ENCODE measurements at places on chromosomes 4 and X. TPM values are rescaled to one million over a fixed set of nuclear protein-coding genes. Genes with fewer than 3 reads are reported as not detected.

GRCh38 chrX:54045563-54046228 lies 1.4 kb upstream of the PHF8 start:
- DNase-seq, result no peak

DNA sequence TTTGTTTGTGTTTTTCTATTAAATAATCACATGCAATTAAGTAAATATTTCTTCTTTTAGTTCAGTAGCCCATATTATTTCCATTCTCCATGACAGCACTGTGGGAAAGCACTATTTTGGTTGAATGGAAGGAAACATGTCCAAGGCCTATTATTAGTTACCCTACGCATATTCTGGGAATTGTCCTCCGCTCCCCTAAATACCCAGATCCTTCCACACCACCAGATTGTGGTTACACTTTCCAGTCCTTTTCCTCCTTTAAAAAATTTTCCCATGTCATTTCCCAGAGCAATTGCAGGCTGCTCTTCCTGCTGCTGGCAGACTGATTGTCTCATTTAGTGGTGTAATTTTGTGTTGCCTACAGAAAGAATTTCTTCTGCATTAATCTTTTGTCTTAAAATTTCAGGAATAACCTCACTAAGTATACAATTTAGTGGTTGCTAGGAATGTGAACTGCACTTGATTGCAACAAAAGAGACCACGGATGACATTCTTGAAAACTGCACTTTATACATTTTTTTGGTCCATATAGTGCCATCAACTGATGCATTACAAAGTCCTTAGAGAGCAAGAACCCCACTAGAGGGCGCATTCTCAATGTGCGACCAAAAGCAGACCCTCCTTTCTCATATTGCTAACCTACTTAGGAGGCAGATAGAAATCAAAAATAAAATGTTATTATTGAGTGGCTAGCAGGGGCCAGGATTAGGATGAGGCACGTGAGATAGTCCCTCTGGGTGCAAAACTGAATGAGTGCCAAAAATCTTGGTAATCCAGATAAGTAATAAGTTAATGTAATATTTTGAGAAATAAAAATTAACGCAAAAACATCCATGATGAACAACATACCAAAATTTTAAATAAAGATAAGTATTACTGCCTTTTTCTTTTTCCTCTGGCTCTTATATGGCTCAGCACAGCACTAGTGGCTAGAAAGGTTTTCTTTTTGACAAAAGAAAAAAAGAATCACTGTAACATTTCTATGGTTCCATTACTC lies 98.8 kb upstream of the IQCM start:
- DNase-seq, result peak; percentile 51

- DNase-seq, result no peak
Observed at GRCh38 chr4:73193155-73193554, 65.4 kb downstream of the ANKRD17 start.

Gene MAGEB18
- total RNA-seq, result not detected

- no peak for DNase-seq
Observed at GRCh38 chr4:6331018-6331417, 61.4 kb downstream of the WFS1 start.

DNA sequence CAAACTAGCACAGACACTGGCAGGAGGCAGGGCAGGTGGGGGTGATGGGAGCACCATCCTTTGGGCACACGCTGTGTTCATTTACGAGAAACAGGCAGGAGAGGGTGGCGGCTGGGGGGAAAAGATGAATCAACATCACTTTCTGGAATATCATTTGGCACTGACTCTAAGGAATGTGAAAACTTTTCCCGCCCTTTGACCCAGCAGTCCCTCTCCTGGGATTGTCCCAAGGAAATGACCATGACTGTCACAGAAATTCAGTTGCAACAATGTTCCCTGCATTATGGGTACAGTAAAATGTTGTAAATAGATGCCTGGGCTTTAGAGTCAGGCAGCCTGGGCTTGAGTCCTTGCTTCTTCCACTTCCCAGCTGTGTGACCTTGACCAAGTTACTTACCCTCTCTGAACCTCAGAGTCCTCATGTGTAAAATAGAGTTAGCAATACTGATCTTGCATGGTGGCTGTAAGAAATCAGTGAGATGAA lies 58.6 kb downstream of the ABLIM2 start:
- peak; percentile 48 for DNase-seq

GRCh38 chr4:143300860-143301259 lies 35.8 kb upstream of the GAB1 start:
- DNase-seq, result no peak

Gene JCHAIN
- not detected for total RNA-seq

GRCh38 chrX:101409043-101409442 lies 1.0 kb downstream of the HNRNPH2 start:
- DNase-seq, result peak; percentile 12

DNA sequence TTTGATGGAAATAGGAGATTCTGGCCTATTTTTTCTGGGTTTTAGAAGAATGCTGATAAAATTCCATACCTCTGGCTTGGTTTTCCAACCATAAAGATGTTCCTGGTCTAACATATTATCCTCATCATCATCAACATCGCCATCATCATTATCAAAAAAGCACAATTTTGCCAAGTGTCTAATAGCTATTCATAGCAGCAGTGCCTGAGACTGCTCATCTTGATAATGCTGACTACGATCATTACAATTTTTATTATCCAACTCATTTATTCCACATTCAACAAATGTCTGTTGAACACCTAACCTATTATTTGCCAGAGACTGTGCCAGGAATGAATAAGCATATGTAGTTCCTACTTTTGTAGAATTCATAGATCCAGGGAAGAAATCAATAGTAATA lies 303.5 kb upstream of the GATB start:
- DNase-seq, result no peak

GRCh38 chr4:89491761-89492160 lies 184.2 kb upstream of the GPRIN3 start:
- DNase-seq, result no peak

DNA sequence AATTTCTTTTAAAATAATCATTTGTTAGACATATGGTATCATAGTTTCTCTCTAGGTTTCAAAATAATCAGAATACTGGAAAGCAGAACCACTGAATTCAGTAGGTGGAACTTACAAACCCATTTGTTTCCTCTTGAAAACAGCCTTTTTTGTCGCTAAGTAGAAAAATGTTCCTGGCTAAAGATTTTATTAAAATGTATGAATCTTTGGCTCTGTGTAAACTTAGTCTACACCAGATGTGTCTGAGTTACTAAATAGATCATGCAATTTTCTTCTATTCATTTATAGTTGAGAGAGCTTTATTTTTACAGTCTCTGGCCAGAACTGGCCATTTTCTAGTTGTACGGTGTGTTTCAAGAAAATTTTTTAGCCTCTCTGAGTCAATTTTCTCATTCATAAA lies 1.0 kb downstream of the CYSLTR1 start:
- DNase-seq, result no peak

DNA sequence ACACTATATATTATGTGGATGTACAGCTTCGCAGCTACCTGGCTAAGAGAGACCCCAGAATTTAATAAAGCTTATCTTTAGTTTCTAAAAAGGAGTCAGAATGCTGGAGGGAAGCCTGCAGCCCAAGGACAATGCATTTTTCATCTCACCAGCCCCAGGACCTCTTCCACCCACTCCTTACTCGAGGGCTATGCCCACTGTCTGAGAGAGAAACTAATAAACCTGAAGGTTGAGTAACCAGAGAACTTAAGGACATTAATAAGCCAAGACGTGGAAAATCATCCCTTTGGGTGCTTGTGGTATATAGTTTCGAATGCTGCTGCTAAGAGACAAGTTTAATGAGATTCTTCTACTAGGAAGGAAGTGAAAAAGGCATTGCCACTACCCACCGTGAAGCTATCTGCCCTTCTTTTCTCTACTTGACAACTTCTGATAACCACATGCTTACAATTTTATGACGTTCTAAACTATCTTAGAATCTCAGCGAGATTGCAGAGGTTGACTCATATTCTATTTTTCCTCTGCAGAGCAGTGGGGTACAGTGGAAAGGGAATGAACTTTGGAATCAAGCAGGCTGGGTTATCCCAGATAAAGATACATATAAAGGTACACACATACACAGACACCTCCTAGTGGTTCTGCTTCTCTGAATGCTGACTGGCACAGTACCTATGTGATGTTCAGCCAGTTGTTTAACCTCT lies 3.3 kb downstream of the RELL1 start:
- DNase-seq, result no peak

GRCh38 chrX:118975831-118976598 lies 1.6 kb downstream of the LONRF3 start:
- DNase-seq, result peak; percentile 11

Gene MCF2
- total RNA-seq, result 1.9 TPM

Gene FHDC1
- 0.13 TPM for total RNA-seq

- peak; percentile 72 for DNase-seq
Observed at GRCh38 chr4:149120331-149121022, 678.3 kb upstream of the NR3C2 start.

Gene KLHL34
- not detected for total RNA-seq

Gene TRPC3
- 0.45 TPM for total RNA-seq

- DNase-seq, result no peak
Observed at GRCh38 chr4:108081256-108081655, 87.5 kb downstream of the LEF1 start.

DNA sequence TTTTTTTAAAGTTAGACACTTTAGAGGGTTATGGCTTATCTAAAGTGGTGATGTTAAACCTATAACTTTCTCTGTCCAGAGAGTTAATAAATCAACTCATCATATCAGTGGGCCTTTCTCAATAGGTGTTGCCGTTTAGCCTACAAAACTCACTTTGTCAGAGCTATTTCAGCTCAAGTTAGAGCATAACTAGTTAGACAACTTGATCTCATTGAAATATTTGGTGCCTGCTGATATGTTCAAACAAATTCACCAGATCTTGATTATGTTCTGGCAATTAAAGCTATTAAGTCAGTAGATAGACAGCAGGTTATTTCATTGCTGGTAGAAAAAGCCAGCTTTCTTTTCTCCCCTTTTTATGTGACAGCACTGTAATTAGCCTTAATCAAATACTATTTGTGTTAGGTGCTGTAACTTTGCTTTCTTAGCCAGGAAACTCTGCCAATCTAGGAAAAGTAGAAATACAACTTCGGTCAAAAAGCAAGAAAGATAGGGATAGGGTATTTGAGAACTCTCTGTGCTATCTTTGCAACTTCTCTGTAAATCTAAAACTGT lies 191.8 kb downstream of the MAML3 start:
- DNase-seq, result no peak

DNA sequence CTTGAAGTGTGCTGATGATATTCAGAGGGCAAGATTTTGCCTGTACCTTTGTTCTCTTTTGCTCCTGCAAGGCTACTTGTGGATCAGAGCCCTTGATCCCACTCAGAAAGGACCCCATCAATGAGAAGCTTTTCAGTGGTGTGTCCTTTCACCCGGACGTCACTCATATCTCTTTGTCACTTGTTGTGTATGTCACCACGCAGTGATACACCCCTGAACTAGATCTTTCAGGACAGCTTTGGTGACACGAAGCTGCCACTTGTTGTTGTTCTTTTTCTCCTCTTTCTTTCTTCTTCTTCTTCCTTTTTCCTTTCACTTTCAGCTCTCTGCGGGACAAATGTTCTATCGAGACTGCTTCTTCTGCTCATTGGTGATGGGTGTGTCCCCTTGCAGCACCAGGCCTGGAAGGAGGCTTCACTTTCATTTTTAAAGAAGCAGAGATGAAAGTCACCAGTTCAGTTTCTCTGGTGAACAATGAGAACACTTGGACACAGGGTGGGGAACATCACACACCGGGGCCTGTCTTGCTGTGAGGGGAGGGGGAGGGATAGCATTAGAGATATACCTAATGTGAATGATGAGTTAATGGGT lies 83.6 kb downstream of the NBDY start:
- peak; percentile 31 for DNase-seq

DNA sequence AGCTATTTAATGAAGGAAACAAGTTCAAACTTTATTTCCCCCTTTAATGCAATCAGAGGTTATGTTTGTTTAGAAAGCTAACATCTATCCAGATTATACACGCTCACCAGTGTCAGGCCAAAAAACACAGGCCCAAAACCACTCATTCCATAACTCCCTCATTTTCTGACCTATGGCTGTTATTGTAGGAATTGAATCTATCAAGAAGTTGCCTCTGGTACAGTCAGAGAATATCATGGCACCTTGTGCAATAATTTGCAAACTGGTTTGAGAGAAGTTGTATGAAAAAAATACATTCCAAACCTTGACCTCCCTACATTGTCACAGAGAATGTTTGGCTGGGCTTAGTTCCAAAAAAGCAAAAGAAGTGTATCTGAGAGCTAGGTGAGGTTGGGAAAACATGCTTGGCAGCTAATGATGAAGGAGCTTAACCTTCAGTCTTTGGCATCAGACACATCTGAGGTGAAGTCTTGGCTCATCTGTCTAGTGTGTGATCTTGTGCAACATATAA lies 591.0 kb downstream of the ANKRD50 start:
- peak; percentile 33 for DNase-seq

Gene SOX3
- not detected for total RNA-seq

GRCh38 chr4:89293299-89293698 lies 14.3 kb downstream of the GPRIN3 start:
- no peak for DNase-seq

DNA sequence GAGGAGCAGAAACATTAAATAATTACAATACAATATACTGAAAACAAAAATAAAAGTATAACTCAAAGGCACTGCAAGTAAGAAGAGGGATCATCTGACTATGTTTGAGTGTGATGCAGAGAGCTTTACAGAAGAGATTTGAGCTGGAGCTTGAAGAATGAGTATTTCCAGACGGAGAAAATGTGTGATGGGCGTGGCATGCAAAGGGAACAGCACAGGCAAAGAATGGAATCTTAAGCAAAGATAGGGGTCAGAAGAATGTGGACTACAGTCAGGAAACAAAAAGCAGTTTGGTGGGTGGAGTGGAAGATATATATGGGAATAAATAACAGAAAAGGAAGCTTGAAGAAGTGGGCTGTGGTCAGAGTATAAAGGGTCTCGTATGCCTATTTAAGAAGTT lies 45.5 kb downstream of the OPHN1 start:
- no peak for DNase-seq

- DNase-seq, result no peak
Observed at GRCh38 chrX:29490606-29491005, 724.8 kb upstream of the MAGEB2 start.

Gene AADAT
- 9.0 TPM for total RNA-seq

DNA sequence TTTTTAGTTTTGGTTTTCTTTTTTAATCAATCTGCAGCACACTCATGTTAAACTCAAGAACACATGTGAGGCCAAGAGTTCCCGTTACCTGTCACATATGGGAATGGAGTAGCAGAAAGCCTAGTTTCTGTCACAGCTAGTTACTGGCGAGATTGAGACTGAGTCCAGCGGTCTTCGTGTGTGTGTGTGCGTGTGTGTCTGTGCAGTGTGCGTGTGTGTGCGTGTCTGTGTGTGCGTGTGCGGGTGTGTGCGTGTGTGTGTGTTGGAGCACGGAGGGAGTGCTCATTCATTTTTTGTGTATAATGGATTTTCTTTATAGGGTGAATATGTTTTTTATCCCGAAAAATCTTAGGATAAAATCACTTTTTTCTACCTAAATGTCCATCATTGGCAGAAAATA lies 19.2 kb downstream of the F11 start:
- no peak for DNase-seq

Gene SORCS2
- total RNA-seq, result 0.52 TPM

- DNase-seq, result peak; percentile 50
Observed at GRCh38 chr4:23889814-23890341, at the start of gene PPARGC1A. Gene PPARGC1A (minus strand): TSS chr4:23890047. CDS start chr4:23889957, 90 bp downstream.

GRCh38 chrX:148601034-148601433 lies 100.6 kb downstream of the AFF2 start:
- peak; percentile 44 for DNase-seq

GRCh38 chr4:168755598-168756477 lies 254.2 kb downstream of the CBR4 start:
- DNase-seq, result peak; percentile 72
